Kidney capillary endothelial cell (primary cell): ENCODE measurements at places on chromosomes 4 and X.

- DNase-seq = no peak
Observed at GRCh38 chr4:153507310-153508073, 41.3 kb downstream of the TMEM131L start.

DNA sequence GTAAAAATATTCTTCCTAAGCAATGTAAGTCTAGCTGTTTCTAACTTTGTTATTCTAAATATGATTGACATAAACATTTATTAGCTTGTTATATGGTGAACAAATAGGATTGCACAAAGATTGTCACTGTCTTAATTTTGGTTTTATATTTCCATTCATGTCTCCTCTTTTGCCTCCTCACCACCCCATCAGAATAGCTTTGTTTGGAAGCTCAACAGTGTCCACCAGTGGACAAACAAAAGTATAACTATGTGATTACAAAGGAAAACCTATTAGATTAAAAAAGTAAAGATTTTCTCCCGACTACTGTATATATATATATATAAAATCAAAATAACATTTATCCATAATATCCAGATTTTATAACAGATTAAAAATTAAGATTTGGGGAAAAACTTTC, 468.2 kb downstream of the ZIC3 start:
- no peak for DNase-seq

DNA sequence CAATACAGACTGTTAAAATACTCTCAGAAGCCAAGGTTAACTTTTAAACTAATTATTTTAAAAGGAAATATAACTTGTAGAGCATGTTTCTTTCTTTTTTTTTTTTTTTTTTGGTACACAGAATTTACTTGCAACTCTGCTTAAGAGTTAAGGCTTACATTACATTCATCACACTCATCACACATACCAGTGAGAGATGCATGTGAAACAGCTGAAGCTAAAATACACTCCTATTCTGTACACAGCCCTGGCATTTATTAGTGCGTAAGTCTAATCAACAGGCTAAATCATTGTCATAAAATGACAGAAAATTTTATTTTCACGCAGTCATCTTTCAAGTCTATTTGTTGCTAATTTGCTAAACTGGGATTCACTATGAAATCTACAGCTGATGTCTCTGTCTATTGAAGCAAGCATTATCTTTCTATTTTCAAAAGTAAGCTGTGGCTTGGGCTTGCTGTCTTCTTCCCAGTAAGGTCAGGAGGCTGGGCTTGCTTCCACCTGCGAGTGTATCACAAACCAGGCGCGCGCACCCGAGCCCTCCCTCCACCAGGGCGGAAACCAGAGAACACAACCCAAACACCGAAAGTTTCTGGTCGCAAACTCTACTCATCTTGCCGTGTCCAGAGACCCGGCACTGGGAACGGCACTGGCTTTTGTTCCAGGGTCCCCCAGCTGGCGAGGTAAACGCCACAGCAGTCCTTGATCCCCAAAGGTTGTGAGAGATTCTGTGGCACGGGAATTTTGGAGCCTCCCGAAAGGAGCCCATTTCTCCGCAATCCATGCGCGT, 3.9 kb downstream of the MAML3 start:
- DNase-seq = peak; percentile 44

- no peak for DNase-seq
Observed at GRCh38 chr4:31088600-31089230, 368.5 kb downstream of the PCDH7 start.

- DNase-seq = no peak
Observed at GRCh38 chr4:34250562-34250961, 1993.8 kb downstream of the ARAP2 start.

GRCh38 chr4:6200922-6201362, 593 bp upstream of the JAKMIP1 start:
- no peak for DNase-seq
